ENCODE measurements at places on chromosomes 5 and 9. TPM values are rescaled to one million over a fixed set of nuclear protein-coding genes. Genes with fewer than 3 reads are reported as not detected.

Gene PCDHB8
- not detected for total RNA-seq

Gene SV2C
- total RNA-seq = not detected

Gene ORM2
- not detected for total RNA-seq

Gene HNRNPH1
- 580 TPM for total RNA-seq

Gene SLC6A18
- not detected for total RNA-seq

Gene PCDHGB3
- total RNA-seq = 19.5 TPM

Measured in Karpas-422 (cell line).